Activated T-cell treated with anti-CD3 and anti-CD28 coated beads for 4 hours (primary cell): ENCODE measurements at places on chromosomes 7 and 10.

GRCh38 chr10:34360984-34361383, 454.1 kb downstream of the PARD3 start:
- DNase-seq, result no peak

DNA sequence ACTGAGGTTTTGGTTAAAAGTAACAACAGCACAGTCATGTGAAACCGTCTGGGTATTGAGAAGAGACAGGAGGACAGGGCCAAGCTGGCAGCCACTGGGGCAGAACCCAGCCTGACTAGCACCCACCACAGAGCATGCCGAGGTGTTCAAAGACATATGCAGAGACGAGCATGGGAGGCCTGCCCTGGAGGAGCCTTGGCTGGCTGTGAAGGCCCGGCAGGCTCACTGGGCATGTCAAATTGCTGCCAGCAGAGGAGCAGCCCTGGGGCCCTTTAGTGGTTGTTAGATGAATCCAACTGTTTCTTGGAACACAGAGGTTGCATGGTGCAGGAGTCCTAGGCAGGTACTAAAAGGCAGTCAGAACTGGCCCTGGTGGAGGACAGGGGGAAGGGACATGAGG, 5.0 kb upstream of the GDF2 start:
- DNase-seq, result no peak

GRCh38 chr7:64892116-64892515, 11.0 kb upstream of the ZNF273 start:
- DNase-seq, result no peak

DNA sequence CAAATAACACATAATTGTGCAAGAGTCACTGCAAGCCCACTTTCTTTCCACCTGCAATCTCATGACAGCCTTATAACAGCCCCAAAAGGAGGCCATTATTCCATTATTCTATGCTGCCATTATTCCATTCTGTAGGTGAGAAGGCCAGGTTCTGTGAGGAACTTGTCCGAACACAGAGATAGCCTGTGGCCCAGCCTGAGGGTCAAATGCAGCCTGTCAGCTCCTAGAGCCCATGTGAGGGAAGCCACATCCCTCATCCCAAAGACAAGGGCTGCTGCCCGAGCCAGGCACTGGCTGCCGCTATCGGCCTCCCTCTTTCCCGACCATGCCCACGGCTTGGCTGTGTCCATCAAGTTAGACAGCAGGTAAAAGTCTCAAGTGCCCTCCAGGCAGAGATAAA, 24.1 kb upstream of the C10orf71 start:
- DNase-seq, result no peak

DNA sequence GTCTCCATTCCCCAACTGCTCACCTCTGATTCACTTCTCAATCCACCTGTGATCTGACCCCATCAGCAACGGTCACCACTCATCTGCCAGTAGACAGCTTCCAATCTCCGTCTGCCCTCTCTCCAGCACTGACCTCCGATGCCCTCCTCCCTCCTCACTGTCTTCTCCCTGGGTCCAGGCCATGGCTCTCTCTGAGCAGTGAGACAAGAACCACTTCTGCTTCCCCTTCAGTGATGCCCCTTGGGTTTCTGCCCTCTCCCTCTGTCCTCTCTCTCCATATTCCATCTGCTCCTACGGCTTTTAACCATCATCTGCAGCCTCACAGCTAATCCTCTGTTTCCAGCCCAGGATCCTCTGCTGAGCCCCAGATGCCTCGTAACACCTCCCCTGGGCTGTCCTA, 55.5 kb upstream of the OPALIN start:
- no peak for DNase-seq

- DNase-seq, result no peak
These were observed 35.1 kb upstream of the AKR1C2 start for GRCh38 chr10:5038733-5039132.

- DNase-seq, result no peak
These were observed 25.4 kb downstream of the PDGFA start for GRCh38 chr7:494259-494687.

DNA sequence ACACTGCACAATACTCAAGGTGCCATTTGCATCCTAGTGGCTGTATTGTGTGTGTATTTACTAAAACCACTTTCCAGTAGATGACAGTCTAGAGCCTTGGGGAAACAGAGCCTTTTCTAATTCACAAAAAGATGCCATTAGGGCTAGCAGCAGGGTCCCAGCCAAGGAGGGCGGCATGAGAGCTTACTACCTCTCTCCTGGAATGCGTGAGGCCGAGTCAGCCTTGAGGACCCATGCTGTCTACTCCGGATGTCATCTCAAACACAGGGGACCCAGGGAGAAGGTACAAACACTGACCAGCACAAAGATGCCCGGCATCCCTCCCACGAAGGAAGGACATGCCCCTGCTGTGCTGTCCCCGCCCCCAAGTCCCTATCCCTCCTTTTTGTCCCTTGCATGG, 65.5 kb downstream of the CYCS start:
- DNase-seq, result no peak

DNA sequence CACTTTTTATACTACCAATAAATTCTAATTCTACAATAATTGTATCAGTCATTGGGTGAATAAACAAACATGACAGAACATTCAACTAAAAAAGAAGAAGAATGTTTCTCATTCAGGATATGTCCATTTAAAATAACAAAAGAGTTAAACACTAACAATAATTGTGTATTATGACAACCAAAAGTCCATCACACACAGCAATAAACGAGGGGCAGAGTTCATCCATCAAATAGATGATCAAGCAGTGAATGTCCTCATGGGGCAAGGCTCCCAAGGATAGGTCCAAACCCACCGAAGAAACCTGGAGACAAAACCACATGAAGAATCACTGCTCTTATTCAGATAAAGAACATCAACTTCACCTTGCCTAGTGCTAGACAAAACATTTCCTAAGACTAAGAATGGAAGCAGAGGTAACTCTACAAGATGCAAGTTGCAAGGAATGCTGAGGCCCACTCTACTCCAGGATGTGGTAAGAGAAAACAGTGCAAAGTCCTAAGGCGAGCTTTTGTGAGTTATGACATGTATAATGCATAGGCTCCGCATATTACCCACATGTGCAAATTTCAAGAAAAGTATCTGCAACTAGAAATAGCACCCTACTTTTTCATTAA, 115.1 kb downstream of the PARD3 start:
- no peak for DNase-seq

DNA sequence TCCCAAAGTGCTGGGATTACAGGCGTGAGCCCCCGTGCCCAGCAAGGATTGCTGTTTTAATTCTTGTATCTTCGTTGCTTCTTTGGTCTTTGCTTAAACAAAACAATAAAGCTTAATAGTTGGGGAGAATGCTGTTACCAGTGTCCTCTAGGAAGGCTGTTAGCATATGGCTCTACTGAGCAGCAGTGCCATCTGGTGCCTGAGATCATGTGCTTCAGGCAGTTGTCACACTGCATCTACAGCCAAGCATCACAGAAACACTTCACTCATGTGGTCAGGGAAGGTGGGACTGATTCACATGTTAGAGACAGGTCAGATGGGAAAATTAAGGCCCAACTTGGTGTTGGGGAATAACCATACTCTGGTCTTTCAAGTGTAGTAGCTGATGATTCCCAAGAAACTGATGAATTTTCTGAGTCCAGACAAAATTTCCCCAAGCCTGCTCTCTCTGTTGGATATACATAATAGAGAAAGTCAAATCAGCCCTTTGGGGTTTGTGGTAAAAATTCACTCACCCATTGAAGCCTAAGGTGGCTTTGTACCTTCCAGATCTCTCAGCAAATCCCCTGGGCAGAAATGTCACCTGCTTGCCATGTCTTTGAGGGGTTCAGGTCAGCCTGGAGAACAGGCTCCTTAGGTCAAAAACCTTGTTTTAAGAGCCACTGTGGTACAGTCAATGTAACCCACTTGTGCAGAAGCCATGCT, 28.4 kb downstream of the UBE2D4 start:
- DNase-seq, result no peak

DNA sequence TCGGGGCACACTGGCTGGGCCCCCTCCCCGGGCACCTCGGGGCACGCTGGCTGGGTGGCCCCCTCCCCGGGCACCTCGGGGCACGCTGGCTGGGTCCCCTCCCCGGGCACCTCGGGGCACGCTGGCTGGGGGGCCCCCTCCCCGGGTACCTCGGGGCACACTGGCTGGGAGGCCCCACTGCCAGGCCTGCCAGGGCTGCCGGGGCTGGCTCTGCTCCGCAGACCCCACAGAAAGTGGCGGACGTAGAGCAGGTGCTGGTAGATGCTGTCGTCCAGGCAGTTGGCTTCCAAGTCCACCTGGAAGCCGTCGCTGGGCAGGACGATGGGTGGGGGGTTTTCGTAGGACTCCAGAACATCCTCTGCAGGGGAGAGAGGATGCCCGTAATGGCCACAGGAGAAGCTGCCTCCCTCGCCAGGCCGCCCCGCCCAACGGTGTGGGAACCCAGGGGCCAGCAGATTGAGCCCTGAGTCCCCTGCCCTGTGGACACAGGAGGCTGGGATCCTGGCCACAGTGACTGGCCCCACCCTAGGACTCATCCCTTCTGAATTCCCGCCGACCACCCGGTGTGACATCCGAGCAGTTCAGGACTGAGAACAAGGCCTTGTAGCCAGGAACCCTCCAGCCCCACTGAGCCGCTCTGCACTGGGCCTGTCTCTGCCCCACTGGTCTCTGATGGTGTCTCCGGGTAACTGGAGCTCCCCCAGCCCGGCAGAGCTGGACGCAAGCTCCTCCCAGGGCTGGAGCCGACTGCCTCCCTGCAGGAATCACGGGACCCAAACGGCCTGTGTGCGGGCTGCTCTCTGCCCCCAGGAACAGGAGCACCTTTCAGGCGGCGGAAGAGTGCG, 28.2 kb downstream of the AP5Z1 start:
- DNase-seq, result no peak

DNA sequence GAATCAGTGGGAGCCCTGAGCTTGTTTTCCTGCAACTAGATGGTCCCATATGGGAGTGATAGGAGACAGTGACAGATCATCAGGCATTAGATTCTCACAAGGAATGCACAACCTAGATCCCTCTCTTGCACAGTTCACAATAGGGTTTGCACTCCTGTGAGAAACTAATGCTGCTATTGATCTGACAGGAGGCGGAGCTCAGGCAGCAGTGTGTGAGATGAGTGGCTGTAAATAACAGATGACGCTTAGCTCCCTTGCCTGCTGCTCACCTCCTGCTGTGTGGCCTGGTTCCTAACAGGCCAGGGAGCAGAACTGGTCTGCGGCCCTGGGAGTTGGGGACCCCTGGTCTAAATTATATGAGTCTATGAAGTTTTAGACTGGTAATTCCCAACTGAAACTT, 3.9 kb downstream of the MIOS start:
- DNase-seq, result no peak

GRCh38 chr10:90614631-90615030, 243.2 kb downstream of the HTR7 start:
- DNase-seq, result no peak

GRCh38 chr7:6705959-6706665, 635 bp downstream of the ZNF12 start:
- DNase-seq, result peak; percentile 17

- no peak for DNase-seq
These were observed 27.4 kb upstream of the EGR2 start for GRCh38 chr10:62843600-62843999.

GRCh38 chr7:86653919-86654659, 10.4 kb downstream of the GRM3 start:
- no peak for DNase-seq

DNA sequence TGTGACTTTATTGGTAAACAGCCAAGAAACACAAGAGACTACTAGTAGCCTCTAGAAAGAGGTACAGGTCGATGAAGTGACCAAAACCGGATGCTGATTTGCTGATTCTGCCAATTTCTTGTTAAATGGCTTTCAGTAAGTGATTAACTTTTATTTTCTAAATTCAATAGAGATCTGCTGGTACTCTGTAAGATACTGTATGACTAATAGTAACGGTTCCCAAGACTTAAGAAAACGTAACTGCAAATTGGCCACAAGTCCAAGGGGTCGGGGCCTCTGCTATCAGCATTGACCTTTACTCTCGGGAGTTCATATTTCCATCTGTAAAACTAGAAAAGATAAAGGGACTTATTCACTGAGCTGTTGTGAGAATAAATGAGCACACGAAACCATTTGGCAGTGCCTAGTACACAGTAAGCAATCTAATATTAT, 1.4 kb downstream of the FAM3C start:
- DNase-seq, result no peak

DNA sequence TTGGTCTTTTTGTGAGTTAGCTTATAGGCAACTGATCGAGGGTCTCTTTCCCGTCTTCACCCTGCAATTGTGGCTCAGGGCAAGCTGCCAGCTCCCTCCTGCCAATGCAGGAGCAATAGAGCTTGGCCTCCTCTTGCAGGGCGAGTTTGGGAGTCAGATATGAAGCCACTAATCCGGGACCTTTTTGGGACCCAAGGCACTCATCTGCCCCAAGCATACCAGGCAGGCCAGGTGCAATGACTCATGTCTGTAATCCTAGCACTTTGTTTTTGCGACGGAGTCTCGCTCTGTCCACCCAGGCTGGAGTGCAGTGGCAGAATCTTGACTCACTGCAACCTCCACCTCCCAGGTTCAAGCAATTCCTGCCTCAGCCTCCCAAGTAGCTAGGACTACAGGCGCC, 21.1 kb downstream of the LIMK1 start:
- DNase-seq, result no peak

DNA sequence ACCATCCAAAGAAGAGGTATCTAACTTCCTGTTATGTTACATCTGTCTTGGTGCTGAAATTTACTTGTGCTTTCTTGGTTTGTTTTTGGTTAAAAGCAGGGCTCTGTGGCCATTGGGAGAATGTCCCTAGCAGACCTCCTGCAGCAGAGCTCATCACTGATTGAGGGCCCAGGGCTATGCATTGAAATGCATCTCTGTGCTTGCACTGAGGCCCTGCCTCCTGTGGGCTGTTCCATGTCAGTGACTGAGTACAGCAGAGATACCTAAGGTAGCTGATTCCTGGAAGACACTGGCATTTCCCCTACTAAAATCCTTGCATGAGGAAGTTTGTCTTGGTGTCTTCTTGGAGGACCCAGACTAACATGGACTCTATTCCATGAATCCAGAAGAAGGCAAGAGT, 213.9 kb downstream of the FRMD4A start:
- DNase-seq, result no peak

- DNase-seq, result no peak
These were observed 166.3 kb upstream of the TMEM196 start for GRCh38 chr7:19939746-19940145.

DNA sequence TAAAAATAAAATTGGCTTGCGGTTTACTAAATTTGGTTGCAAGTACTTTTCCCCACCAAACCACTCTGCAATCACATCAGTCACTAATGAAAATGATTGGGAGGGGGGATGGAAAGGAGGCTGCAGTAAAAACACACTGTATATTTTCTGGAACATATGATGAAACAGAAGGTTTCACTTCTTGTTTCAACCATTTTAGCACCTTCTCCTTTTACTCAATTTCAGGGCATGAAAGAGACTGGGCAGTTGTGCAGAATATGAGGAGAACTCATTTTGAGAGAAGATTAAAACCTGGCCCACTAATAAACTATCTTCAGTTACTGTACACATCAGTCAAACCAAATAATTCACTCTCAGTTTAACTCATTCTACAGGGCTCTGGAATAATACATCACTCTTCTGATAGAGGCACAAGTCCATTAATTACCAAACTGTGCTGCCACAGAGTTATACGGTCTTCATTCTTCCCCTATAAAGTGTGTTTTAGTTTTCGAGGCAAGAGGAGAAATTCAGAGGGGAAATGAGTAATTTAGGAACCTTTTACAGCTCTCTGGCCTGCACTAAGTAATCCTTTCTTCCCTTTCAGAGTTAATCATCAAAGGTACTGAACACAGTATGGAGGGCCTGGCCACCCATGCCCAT, 25.5 kb downstream of the JAZF1 start:
- no peak for DNase-seq
